ENCODE measurements at places on chromosomes 5 and 9.

DNA sequence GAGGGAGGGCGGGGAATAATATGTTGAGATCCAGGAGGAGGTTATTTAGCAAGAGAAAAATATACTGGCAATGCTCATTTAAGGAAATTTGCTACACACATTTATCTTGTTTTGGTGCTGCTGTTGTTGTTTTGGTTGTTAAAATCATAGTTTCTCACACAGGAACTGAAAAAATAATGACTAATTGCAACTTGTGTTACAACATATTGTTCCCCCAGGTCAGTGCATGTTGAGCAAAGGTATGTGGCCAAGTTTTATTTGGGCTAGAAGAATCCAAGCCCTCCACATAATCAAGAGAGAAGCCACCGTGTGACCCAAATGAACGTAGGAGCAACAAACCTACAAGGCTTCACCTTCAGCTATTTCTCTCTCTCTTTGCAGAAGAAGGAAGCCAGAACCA, 220.3 kb upstream of the DAPK1 start:
- no peak for DNase-seq

- DNase-seq, result no peak
These were observed 103.8 kb upstream of the SLC1A3 start for GRCh38 chr5:36502608-36503007.

GRCh38 chr5:171661143-171661542, 124.5 kb upstream of the SMIM23 start:
- no peak for DNase-seq

DNA sequence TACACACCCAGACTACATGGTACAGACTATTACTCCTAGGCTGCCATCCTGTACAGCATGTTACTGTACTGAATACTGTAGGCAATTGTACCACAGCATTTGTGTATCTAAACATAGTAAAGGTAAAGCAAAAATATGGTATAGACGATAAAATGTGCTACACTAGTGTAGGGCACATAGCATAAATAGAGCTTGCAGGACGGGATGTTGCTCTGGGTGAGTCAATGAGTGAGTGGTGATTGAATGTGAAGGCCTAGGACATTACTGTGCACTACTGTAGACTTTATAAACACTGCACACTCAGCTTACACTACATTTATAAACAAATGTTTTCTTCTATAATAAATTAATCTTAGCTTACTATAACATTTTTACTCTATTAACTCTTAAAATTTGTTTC, 25.6 kb downstream of the ANKRD55 start:
- DNase-seq, result no peak

DNA sequence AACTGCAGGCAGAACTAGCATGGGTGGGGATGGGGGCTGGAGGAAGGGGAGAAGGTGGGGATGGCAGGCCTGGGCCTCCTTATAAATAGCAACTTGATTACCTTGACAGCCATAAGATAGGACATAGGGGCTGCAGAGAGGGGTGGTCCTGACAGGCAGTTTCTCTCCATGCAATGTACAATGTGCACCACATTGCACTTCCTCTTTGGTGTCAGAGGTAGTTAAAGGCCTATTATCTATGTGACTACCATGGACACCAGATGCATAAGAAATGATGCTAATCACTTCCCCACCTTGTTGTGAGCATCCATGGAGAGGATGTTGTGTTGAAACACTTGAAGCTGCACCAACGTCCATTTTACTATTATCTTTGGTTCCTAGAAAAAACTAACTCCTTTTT, 20.2 kb upstream of the SUB1 start:
- DNase-seq, result no peak

DNA sequence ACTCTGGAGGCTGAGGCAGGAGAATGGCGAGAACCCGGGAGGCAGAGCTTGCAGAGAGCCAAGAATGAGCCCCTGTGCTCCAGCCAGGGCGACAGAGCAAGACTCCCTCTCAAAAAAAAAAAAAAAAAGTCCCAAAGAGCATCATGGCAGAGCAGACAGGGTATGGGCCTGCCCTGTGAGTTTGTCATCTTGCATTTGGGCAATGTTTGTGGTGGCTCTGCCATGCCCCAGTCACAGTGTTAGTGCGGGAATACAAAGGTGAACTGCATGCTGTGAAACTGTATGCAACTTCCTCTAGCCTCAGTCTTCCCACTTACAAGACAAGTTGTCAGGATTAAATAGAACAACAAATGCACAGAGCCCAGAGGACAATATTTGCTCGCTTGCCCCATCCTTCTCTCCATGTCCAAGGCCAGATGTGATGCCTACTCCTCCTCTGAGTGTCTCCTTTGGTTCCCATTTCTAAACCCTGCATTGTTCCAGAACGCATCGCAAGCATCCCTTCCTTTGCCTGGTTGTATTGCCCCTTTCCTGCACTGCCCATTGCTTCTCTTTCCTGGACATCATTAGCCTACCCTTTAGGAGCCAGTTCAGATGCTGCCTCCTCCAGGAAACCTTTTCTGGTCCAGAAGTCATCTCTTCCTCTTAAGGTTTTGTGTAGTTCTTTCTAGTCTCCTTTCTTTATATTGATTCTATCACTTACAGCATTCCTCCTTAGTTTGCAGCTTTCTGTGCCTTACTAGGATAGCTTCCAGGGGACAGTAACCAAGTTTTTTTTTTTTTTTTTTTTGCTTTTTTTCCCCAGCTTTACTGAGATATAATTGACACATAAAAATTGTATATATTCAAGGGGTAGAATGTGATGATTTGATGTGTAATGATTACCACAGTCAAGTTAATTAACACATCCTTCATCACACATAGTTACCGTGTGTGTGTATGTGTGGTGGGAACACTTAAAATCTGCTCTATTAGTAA, 69.0 kb upstream of the TNFAIP8 start:
- no peak for DNase-seq

DNA sequence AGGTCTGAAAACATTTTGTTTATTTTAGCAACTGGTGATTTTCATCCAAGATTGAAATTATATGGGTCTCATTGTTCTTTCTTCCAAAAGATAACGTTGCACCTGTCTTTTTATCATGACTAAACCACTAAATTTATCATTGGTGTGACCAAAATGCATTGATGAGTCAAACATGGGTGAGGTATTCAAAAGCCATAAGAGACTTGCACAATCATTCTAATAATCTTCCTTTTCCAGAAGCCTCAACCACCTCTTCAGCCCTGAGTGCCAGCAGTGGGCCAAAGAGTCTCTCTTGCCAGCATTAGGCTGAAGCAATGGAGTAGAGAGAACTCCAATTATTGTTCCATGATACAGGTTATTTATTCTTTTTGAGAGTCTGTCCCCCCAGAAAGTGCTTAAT, 198.9 kb downstream of the LURAP1L start:
- no peak for DNase-seq
